Tongue (tissue), 3 donors: ENCODE measurements at places on chromosomes 6 and 20. TPM values are rescaled to one million over a fixed set of nuclear protein-coding genes. Genes with fewer than 3 reads are reported as not detected.

GRCh38 chr6:96532399-96532798, 10.8 kb downstream of the UFL1 start:
- DNase-seq: no peak

DNA sequence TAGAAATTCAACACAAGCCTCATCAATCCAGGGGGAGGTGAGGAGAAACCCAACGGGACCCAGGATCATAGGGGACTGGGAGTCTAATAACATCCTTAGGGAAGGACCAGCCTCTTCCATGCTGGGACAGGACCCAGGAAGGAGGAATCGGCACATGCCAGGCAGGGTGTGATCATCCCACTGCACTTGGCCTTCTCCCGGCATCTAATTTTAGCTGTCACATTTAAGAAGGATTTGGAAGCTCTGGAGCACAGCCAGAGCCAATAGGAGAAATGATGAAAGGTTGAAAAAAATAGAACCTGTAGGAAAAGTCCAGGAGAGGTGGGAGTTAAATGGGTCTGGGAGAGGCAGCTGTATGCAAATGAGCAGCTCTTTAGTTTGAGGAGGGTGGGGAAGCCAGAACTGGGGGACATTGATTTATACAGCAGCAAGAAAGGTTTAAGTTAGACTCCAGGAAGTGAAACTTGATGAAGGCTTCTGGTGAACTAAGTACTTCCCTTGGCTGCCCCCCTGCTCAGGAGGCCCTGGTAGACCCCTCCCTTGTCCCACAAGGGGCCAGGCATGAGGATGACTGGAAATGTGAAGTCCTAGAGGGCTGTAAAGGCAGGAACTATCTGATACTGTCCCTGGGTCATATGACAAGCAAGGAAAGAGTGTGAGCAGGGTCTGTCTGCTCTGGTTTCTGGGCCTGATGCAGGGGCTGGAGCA, 260.3 kb downstream of the LRFN2 start:
- DNase-seq: peak; percentile 68

Gene PLAGL1
- 214 TPM for total RNA-seq

Gene KCNQ2
- 2.6 TPM for total RNA-seq

DNA sequence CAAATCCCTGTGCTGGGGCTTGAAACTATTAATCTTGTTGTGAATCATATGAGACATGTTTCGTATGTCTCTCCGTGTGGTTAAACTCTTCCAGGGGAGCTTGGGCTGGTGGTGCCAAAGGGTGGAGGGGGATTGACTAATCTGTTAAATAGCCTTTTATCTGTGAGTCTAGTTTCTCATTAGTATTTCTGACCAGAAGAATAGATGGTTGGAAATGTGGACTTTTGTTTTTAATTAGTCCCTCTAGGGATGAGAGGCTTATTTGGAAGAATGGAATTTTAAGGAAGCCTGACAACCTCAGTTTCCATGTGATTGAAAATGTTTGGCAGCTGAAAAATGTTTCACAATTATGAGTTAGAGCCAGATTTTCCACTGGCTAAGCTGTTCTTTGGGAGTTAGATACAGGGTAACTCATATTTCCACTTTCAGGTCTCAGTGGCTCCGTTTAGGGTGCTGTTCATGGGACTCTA, 117.3 kb downstream of the BCKDHB start:
- DNase-seq: no peak

GRCh38 chr20:41446456-41446855, 79.8 kb upstream of the EMILIN3 start:
- DNase-seq: no peak

Gene RALY
- total RNA-seq: 66.8 TPM

Gene COL19A1
- total RNA-seq: 26.4 TPM

GRCh38 chr20:39986173-39986904, 702.7 kb downstream of the MAFB start:
- DNase-seq: peak; percentile 85

- DNase-seq: peak; percentile 10
Measured at GRCh38 chr20:17771206-17772004, 71.6 kb downstream of the BANF2 start.

GRCh38 chr20:40476461-40476860, 212.6 kb downstream of the MAFB start:
- DNase-seq: no peak

DNA sequence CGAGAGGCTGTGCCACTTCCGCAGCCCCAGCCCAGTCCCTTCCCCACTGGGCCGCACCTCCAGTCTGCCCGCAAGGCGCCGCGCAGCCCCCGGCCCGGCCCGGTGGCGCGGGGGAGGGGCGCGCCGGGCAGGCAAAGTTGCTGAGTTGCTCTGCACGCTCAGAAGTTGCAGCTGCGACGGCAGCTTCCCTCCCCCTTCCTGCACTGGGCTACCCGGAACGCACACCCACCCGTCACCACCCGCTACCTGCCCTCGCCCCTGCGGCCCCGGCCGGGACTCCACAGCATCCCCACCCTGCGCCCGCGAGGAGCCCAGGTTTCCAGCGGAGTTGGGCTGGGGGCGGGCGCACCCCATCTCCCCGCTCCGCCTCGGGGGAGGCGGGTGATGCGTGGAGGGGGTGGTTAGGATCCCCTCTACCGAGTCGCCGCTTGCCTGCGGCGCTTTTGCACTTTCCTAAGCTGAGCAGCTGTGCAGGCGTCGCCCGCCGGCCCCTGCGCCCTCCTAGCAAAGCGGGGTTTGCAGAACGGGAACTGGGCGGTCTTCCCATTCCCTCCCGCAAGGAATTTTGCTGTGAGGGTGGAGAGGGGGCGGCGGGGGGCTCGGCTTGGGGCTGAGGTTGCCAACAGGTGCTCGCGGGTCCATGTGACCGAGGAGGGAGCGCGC, 55.9 kb upstream of the RREB1 start:
- peak; percentile 84 for DNase-seq

Gene LY6G5B
- 2.6 TPM for total RNA-seq

DNA sequence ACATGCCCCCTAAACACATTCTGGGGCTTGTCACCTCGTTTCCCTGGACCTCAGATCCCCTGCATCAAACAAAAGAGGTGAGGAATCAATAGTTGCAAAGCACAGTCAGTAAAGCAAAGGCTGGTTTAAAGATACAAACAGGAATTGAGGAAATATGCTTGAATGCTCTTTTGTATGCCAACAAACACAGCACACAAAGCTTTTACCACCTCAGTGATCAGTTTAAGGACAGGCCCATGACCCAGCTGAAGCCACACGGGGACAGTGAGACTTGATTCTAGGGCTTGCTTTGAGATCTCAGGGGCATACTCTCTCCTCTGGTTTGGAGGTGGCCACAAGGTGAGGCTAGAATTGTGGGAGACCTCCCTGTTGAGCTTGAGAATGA, 182.9 kb upstream of the CST7 start:
- DNase-seq: no peak

- no peak for DNase-seq
Measured at GRCh38 chr20:20271271-20271670, 96.6 kb upstream of the INSM1 start.

Gene NTSR1
- not detected for total RNA-seq

Gene HCRTR2
- not detected for total RNA-seq

DNA sequence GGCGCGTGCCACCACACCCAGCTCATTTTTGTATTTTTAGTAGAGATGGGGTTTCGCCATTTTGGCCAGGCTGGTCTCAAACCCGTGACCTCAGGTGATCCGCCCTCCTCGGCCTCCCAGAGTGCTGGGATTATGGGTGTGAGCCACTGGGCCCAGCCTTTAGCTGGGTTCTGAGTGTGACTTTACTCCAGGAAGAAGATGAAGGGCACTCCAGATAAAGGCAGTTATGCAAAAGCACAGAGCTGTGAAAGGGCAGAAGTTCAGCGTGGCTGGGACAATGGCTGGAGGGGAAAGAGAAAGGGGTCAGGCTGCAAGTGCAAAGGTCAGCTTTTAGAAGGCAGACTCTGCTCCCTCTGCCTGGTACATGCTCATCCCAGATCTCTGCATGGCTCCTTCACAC, 39.7 kb downstream of the MAP3K5 start:
- no peak for DNase-seq

GRCh38 chr6:145139140-145139850, 596.0 kb downstream of the EPM2A start:
- DNase-seq: no peak

DNA sequence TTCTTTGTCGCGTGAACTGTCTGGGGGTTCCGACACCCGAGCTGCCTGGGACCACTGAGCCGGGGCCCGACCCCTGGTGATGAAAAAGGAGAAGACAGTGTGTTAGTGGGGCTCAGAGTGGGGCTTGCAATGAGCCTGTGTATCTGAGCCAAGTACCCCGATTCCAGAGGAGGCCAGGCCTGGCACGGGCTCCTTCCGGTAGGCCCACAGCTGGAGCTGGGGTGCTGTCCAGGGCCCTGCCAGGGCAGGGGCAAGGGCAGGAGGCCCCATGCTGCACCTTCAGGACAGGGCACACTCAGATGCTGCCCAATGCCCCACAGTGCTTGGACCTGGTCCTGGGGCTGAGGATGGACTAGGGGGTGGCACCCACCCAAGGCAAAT, 89.4 kb downstream of the TAF4 start:
- DNase-seq: no peak

DNA sequence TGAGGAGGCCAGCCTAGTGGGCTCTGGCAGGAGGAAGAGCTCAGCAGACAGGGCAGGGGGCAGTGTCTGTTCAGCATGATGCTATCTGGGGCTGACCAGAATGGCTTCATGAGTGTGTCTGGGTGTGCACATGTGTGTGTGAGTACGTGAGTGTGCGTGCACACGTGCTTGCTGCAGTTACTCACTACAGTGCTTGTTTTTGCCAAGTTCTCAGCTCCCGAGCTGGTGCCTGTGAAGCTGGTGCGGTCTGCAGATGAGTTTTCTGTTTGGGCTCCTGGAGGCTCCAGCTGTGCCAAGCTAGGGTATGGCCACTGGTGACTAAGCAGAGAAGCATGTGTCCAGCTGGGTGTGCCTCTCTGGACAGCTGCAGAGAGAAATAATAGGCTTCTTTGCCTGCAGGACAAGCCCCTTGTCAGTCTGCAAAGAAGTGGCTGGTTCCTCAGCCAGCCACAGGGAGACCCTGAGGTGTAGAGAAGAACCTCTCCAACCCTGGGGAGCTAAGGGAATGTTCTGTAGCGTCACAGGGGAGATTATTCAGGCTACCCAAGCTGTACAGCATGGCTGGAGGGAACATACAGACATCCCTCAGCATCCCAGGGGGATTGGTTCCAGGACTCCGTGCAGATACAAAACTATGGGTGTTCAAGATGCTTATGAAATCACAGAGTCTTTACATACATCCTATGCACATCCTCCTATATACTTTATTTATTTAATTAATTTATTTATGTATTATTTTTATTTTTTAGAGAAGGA, 40.2 kb upstream of the FAM50B start:
- peak; percentile 94 for DNase-seq

DNA sequence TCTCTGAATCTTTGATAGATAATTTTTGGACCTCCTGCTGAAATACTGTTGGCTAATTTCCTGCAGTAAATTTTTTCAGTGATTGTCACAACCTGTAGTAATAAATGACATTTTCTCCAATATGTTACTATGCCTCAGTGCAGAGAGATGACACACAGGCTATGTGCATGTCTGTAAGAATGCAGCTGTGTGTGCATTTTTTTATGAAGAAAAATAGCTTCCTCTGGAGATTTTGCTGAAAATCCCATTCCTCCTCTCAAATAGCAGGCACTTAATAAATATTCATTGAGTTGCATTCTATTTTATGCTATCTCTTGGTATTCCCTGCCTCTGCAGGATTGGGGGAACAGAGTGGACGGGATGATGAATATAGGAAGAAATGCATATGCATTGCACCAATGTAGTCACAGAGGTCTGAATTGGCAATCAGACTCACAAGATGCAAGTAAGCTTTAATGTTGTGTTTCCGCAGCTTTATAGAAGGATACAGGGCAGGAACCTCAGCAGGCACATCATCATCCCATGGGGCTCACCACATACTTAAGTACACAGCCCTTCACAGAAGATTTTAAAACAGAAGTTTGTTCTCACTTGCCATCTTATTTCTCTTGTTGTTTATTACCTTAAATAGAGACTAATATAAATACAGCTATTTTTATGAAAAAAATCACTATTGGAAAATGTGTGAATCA, 474.7 kb downstream of the EPM2A start:
- DNase-seq: no peak

DNA sequence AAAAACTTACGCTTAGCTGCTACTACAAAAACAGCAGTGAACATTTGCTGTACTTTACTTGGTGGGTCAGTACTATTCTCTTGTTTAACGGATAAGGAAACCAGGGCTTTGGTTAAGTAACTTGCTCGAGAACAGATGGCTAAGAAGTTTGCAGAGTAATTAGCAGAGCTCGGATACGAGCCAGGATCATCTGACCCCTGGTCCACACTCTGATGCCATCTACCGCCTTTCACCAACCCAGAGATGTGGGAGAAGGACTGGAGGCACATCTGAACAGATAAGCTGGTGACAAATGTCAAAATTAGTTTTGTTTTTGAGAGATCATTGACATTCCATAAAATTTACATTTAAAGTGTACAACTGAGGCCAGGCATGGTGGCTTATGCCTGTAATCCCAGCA, 18.9 kb upstream of the RPL7L1 start:
- DNase-seq: no peak

Gene ZC2HC1B
- not detected for total RNA-seq

GRCh38 chr20:53774461-53775203, 181.0 kb upstream of the ZNF217 start:
- DNase-seq: peak; percentile 86
